ENCODE measurements at places on chromosomes 7 and 10.

DNA sequence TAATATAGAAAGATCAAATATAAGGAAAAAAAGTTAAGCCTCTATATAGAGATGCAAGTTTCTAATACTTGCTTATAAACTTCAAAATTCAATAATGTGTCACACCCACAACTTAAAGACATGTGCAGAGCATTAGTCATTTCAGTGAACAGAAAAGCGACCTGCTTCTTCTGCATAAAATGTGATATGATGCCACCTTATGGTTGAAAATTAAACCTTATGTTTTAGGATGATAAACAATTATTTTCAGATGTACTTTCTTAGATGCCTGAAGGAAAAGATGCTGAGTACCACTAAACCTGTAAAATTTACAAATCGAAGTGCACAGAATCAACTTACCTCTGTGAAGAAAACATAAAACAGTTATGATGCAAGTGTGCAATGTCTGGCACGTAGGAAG lies 96.0 kb downstream of the MTERF1 start:
- no peak for ATAC-seq

DNA sequence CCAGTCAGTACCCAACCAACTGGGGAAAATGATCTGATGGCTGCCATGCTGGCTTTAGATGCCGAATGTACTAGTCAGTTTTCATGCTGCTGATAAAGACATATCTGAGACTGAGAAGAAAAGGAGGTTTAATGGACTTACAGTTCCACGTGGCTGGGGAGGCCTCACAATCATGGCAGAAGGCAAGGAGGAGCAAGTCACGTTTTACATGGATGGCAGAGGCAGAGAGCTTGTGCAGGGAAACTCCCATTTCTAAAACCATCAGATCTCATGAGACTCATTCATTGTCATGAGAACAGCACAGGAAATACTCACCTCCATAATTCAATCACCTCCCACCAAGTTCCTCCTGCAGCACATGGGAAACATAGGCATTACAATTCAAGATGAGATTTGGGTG lies 508.9 kb upstream of the NRP1 start:
- no peak for ATAC-seq

GRCh38 chr7:47758546-47758945 lies 176.6 kb upstream of the TNS3 start:
- ATAC-seq: no peak

- no peak for ATAC-seq
These were observed 13.2 kb upstream of the EVX1 start for GRCh38 chr7:27229448-27229847.

GRCh38 chr10:29730458-29730857 lies 95.7 kb upstream of the SVIL start:
- ATAC-seq: no peak

GRCh38 chr10:12876266-12876665 lies 125.2 kb downstream of the CCDC3 start:
- no peak for ATAC-seq

DNA sequence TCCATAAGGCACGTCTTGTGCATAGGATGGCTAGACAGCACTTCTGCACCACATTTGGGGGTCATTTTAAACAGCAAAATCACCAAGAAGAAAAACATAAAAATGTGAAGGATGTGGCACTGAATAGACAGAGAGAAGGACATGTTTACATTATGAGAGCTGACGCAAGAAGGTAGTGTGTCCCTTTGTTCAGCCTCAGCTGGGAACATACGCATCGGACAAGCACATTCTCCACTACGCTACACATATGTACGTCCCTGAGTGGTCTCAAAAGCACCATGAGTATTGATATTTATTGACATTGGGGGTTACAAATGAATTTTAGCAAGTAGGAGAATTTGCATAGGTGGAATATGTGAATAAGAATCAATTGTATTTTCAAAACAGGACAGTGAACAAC lies 20.2 kb downstream of the DDC start:
- ATAC-seq: no peak

DNA sequence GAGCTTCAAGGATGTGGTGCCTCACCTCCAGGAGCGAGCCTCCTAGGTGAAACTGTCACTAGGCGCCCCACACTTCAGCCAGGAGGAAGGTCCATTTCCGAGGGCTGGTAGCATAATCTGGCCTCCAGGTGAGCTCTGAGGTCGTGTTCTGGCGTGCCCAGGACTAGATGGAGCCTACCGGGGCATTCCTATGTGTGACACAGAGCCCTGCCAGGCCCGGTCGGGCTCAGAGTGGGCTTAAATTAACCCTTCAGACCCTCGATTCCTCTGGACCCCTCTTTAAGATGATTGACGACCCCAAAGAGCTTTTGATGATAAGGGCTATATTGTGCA lies 233.1 kb downstream of the EBF3 start:
- ATAC-seq: no peak

DNA sequence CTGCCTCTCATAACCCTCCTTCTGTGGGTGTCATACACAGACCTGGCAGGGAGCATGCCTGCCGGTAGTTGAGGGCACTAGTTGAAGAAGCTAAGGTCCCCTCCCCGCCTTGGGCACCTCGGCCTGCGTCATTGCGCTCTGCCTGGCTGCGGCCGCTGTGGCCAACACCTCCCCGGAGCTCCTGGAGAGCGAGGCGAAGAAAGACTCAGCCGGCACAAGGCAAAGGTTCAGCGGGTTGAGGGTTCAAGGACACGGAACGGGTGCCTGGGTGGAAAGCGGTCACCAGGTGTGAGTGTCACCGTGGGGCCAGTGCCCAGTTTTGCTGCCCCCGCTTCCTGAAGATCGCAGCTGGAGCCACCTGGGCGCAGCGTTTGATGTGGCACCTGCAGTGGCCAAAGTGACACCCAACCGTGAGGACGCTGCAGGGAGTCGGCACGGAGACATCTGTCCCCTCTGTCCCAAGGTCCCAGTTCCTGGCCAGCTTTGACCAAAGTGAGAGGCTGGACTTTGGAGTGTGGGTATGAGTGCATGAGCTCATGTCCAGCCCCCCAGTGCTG lies 14.8 kb upstream of the ZNF735 start:
- ATAC-seq: no peak

DNA sequence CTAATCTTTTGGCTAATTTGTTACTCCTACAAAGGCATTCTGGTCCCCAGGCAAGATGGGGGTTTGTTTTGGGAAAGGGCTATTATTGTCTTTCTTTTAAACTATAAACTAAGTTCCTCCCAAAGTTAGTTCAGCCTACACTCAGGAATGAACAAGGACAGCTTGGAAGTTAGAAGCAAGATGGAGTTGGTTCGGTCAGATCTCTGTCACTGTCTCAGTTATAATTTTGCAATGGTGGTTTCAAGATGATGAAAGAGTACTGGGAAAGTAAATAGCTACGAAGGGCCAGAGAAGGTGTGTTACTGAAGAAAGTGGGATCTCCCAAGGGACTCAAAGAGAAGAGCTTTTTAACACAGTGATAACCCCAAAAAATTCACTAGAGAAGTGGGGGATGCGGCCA lies 10.3 kb upstream of the MYO1G start:
- ATAC-seq: no peak

- no peak for ATAC-seq
These were observed 68.1 kb downstream of the DGKB start for GRCh38 chr7:14834456-14834855.

Data from activated CD4-positive, CD25-positive, alpha-beta regulatory T cell treated with anti-CD3 and anti-CD28 coated beads, Interleukin-2, amount 50 U/mL, for 24 hours (primary cell).